ENCODE measurements at places on chromosomes 4 and X.

DNA sequence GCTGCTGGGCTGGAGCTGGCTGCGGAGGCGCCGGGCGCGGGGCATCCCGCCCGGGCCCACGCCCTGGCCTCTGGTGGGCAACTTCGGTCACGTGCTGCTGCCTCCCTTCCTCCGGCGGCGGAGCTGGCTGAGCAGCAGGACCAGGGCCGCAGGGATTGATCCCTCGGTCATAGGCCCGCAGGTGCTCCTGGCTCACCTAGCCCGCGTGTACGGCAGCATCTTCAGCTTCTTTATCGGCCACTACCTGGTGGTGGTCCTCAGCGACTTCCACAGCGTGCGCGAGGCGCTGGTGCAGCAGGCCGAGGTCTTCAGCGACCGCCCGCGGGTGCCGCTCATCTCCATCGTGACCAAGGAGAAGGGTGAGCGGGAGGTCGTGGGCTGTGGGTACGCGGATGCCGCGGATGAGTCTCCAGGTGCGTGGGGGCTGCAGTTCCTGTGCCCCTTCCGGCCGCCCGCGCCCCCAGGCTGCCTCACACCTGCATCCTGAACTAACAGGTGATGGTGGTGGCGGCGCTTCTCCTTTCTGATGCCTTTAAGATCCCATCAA lies 499 bp downstream of the CYP2U1 start:
- no peak for DNase-seq

- no peak for DNase-seq
Observed at GRCh38 chrX:131305926-131306325, 16.8 kb upstream of the IGSF1 start.

- no peak for DNase-seq
Observed at GRCh38 chrX:106039920-106040319, 1.4 kb upstream of the SERPINA7 start.

- peak; percentile 44 for DNase-seq
Observed at GRCh38 chrX:124506066-124506465, 159.7 kb downstream of the SH2D1A start.

GRCh38 chr4:74189331-74190043 lies 31.6 kb downstream of the MTHFD2L start:
- DNase-seq = peak; percentile 53

DNA sequence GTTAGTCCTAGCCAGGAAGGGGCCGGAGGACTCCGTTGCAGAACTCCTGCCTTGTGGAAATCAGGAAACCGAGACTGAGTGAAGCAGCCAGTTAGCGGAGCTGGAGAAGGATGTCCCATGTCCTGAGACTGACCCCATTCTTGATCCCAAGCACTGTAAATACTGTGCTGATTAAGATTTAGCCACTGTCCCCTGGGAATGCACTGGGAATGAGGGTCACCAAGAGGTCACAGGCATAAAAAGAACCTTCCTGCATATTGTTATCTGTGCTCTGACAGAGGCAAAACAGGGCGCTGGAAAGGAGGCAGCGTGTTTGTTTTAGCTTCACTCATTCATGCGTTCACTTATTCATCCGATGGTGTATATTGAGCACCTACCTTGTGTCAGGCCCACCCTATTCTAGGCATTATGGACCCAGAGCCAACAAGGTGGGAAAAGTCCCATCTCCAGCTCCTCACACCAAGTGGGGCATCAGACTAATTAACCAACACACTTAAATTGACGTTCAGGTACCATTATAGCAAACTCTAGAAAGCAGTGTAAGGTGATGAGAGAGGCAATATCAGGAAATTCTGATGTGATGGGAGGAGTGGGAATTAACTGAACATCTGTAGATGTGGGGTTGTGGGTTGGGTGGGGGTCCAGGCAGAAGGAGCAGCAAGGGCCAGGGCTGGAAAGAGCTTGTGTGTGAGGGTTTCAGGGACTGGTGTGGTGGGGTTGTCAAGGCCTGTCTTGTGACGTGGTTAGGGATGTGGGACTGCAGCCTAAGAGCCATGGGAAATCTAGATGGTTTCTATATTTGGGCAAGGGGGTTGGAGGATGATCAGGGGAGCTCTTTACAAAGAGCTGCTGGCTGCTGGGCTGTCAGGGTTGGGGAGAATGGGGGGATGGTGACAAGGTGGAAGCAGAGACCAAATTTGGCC lies 10.6 kb upstream of the SLC2A9 start:
- DNase-seq = no peak

DNA sequence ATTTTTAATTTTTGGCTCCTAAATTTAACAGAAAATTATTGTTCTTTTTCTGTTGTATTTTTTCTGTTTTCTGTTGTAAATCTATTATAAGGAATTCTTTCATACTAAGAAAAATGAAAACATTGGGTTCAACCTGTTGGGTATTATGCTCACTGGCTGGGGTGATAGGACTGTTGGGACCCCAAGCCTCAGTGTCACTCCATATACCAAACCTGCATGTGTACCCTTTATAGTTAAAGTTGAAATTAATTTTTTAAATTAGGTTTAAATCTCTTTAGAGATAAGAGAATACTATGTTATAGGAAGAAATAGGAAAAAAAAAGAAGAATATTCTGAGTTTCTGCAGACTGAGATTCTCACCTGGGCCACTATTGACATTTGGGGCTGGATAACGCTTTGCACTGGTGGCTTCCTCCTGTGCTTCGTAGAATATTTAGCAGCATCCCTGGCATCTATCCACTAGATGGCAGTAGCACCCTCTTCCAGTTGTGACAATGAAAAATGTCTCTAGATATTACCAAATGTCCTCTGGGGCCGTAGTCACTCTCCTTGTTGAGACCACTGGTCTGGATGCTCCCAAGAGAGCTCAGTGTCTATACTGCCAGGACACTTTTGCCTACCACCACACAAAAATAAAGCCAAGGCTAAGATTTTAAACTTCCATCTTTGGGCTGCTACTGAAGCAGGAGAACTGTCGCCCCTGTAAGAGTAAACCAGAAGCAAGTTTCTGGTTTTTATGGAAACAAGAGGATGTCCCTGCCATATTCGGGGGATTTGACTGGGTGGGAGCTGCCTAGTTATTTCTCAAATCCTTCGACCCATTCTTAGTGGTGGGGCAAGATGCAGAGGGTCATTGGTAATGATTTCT lies 22.4 kb upstream of the CLTRN start:
- DNase-seq = peak; percentile 38

- no peak for DNase-seq
Observed at GRCh38 chr4:87865288-87865687, 32.5 kb downstream of the MEPE start.

DNA sequence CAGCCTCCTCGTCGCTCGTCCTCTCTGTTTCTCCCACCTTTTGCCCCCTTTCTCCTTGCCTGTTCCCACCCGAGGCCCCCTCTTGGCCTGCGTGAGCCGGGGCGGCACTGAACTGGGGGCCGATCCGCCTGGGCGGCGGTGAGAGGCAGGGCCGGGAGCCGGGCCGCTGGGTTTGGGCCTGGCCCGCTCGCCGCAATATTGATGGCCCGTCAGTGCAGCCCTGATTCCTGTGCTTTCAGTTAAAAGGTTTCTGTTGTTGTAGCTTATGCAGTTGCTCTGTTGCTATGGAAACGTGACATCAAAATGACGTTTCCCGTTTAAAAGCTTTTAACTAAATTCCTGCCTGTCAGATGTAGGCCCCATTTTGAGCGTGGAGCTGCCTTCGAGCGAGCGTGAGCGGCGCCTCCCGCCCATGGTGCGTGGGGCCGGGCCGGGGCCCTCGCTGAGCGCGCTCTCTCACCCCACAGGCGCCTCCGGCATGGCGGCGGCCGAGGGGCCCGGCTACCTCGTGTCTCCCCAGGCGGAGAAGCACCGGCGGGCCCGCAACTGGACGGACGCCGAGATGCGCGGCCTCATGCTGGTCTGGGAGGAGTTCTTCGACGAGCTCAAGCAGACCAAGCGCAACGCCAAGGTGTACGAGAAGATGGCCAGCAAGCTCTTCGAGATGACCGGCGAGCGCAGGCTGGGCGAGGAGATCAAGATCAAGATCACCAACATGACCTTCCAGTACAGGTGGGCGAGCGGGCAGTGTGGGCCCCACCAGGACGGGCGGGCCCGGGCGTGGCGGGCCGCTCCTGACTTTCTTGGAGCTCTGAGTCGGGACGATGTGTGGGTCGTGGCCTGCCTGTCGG lies at the start of gene MSANTD1:
Gene MSANTD1 (plus strand): TSS at position 349 of the 851 bp plus-strand sequence. CDS start 64 bp downstream, at position 413.
- DNase-seq = peak; percentile 40

GRCh38 chr4:121692261-121692660 lies 4.5 kb downstream of the ANXA5 start:
- no peak for DNase-seq

GRCh38 chrX:13511241-13511943 lies 58.0 kb upstream of the EGFL6 start:
- no peak for DNase-seq

GRCh38 chrX:22247169-22247568 lies 25.5 kb upstream of the CBLL2 start:
- peak; percentile 67 for DNase-seq

- DNase-seq = no peak
Observed at GRCh38 chr4:121397941-121398601, 17.3 kb upstream of the QRFPR start.

- DNase-seq = no peak
Observed at GRCh38 chr4:1991087-1991486, 17.7 kb downstream of the NELFA start.

DNA sequence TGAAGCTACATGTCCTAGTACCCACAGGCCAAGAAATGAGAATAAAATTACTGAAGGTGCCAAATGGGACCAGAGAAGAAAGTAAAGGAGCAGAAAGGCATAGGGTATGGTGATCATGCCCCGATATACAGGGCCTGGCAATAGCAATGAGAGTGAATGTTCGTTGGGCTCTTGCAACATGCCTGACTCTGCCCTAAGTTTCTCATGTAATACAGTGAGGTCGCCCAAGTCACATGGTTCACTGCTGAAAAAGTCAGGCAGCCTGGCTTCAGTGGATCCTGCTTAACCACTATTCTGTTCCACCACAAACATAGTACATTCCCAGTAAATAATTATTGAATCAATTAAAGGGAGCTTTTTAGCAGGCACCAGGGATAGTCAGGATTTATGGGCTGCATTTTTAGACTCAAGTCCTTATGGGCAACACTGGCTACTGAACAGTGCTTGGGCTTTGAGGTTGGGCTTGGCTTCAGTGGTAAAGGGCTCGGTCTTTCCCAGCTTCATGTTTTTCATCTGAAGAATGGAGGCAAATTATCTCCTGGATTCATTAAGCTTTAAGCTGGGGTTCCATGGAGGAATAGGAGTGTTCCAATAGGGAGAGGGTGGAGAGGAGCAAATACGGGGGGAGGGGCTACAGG lies 67.1 kb upstream of the ZNF518B start:
- DNase-seq = no peak

GRCh38 chr4:186190581-186191199 lies 677 bp upstream of the CYP4V2 start:
- no peak for DNase-seq

Data from fibroblast of skin of right quadriceps (primary cell).